ENCODE measurements at places on chromosomes 3 and 15.

- no peak for DNase-seq
Observed at GRCh38 chr3:10173095-10173925, 8.6 kb downstream of the IRAK2 start.

DNA sequence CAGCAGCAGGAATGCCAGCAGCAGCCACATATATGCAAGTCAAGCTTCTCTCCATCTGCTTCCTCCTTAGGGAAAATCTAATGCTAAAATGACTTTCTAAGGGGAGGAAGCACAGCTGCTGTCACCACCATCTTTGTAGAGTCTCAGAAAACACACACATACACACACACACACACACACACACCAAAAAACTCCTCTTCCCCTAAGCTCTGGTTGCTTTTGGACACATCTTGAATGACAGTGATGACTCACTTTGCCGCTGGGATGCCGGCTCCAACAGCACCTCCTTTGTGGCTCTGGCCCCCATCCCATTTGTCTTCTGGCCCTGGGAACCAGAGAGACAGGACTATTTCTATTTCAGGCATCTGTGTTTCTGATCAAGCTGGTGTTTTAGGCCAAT, 124.8 kb upstream of the GOLIM4 start:
- no peak for DNase-seq

GRCh38 chr3:52346623-52347530, 30.8 kb downstream of the DNAH1 start:
- no peak for DNase-seq

DNA sequence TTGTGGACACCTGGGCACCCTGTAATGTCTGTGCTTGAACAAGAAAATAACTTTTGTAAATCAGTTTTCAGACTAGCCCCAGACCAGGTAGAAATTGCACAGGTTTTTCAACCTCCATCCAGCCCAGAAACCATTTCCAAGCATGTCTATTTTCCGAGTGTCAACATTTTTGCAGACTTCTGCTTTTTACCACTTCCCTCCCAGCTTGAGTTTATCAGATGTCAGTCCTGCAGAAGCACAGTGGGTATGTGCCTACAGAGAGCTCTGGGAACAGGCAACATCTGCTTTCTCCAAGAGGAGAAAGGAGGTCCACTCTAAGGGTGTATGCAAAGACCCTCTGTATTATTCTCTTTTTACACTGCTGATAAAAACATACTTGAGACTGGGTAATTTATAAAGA, 83.9 kb downstream of the LRRK1 start:
- no peak for DNase-seq

- no peak for DNase-seq
Observed at GRCh38 chr3:36846406-36846805, 82.1 kb upstream of the DCLK3 start.

GRCh38 chr3:192915304-192915703, 2.4 kb downstream of the MB21D2 start:
- peak; percentile 66 for DNase-seq

Data from HAP-1 (cell line).